ENCODE measurements at places on chromosomes 2 and 18.
A peak's percentile ranks its signal among the peaks of the same experiment; 100 is the strongest.

DNA sequence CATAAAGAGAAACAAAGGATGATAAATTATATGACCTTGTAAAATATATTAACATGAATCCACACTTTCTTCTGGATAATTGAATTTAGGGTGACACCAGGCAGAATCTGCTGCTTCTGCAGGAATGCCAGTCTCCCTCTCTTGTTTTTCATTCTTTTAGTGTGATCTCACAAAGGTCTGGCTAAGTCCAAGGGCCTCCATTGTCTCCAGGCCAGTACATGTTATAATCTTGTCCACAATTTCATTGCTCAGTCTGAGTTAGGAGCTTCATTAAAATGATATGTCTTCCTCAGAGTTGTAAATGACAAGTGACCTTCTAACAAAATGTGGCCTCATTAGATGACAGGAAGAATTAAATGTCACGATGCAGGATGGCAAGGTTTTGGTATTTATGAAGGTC lies 110.2 kb downstream of the APOB start:
- DNase-seq, result no peak

DNA sequence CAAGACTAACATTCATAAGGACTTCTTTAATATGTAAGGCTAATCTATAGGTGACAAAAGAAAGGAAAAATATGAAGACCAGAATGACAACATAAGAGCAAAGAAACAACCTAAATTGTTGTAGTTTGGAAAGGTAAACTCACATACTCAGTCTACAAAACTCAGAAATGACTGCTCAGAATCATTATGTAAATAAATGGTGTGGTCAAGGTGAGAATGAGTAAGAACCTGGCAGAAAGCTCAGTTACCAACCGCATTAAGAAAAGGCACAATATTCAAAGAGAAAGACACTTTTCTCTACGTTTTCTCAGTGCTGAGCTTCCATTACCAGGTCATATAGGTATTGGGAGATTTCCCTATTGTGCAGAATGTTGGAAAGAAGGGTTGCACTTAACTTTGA lies 15.8 kb downstream of the ATF2 start:
- no peak for DNase-seq

DNA sequence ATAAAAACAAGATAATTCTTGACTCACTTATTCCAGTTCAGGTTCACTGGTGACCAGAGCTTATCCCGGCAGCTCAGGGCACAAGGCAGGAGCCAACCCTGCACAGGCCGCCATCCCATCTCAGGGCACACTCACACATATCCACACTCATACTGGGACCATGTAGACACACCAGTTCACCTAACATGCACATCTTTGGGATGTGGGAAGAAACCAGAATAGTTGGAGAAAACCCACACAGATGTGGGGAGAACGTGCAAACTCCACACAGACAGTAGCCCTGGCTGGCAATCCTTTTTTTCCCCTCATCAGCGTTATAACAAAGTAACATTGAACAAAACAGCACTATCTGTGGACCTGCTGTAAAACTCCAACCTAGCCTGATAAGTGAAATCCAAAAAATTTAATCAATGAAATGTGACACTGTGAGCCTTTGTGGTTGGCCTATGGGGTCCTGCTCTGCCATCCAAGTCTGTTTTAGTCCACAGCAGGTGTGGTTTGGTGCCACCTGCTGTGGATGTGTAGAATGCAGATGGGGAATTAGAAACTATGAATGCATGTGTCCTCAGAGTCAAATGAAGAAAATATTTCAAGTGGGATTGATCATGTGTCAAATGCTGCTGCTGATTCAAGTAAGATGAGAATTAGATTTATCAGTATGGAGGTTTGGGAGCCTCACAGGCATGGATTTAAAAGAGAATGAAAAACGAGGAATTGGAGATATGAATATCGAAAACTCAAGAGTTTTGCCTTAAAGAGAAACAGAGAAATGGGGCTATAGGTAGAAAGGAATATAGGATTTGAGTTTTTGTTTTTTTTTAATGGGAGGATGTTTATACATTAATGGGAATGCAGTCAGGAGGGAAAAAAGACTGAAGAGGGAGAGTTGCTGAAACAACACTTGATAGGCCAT lies 47.0 kb downstream of the UGP2 start:
- peak; percentile 38 for DNase-seq

DNA sequence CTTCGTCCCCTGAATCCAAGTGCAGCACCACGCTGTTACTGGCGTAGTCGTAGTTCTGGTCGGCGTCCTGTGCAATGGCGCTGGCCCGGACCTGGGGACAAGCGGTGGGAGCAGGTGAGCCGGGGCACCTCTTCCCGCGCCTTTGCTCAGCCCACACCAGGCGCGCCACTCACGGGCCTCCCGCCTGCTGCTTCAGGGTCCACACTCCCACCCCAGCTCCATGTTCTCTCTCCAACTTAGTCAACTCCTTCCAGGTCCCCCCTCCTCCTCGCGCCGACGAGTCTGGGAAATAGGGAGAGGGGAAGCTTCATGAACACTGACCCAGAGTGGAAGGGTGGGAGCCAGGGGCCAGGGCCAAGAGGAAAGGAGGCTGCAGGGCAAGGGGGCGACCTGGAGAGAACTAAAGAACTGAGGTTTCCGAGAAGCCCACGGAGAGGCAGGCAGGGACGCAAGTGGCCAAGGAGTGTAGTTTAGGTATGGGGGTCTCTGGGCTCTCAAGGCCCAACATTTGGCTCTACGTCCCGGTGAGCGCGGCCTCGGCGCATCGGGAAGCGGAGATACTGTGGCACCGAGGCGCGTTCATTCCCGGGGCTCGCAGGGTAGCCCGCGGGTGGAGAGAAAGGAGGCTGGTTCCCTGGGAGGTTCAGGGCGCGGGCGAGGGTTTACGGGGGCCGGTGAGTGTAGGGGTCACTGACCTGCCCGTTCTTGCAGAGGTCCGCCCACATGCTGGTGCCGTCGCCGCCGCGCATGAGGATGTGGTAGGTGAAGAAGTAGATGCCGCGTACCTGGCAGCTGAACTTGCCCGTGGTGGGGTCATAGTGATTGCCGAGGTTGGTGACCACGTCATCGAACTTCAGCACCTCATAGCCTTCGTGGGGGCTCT lies 1.4 kb downstream of the C1QL2 start:
- no peak for DNase-seq

DNA sequence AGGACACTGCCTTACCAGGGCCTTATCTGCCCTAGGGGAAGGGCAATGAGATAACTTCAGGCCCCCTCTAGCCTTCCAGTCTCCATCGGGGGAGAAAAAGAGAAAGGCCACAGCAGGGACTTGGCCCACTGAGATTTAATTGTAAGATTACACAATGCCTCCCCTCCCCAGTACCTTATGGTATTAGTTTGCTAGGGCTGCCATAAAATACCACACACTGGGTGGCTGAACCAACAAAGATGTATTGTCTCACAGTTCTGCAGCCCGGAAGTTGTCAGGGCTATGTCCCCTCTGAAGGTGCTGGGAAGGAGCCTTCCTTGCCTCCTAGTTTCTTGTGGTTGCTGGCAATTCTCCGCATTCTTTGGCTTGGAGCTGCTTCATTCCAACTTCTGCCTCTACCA lies 34.8 kb upstream of the SPATA3 start:
- DNase-seq, result peak; percentile 89

DNA sequence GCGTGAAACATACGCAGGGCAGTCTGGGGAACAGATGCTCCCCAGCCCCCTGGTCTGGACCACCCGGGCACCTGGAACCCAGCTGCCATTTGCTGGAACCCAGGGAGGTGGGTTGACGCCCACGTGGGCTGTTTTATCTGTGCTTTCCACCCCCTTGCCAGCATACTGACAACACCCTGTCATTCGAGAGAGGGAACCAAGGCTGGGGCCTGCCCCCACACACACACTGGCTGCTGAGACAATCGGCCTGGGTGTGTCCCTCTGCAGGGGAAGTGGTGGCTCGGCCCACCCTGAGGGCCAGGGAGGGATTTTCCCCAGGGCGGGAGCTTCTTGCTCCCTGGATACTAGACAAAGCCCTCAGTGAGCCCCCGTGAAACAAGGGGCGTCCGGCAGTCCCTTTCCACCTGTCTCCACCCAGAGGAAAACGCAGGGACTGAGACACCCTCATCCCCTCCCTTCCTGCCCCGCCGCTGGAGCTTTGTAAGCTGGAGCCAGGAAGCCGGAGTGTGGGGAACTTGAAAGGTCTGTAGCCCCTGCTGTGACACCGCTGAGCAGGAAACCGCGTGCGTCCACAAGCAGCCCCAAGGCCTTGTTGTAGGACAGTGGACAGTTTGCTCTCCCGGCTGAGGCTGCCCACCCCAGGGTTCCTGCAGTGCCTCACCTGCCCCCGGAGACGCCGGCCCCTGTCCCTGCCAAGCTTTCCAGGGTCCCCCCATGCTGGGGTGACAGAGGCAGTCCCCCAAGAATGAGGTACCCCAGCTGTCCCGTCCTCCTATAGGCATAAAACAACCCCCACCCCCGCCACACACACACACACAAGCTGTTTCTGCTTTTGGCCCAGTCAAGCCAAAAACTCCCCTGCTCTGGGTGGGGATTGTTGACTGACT lies 14.1 kb upstream of the KLF11 start:
- DNase-seq, result no peak

GRCh38 chr2:189657867-189658266 lies 3.4 kb upstream of the ASNSD1 start:
- DNase-seq, result no peak

DNA sequence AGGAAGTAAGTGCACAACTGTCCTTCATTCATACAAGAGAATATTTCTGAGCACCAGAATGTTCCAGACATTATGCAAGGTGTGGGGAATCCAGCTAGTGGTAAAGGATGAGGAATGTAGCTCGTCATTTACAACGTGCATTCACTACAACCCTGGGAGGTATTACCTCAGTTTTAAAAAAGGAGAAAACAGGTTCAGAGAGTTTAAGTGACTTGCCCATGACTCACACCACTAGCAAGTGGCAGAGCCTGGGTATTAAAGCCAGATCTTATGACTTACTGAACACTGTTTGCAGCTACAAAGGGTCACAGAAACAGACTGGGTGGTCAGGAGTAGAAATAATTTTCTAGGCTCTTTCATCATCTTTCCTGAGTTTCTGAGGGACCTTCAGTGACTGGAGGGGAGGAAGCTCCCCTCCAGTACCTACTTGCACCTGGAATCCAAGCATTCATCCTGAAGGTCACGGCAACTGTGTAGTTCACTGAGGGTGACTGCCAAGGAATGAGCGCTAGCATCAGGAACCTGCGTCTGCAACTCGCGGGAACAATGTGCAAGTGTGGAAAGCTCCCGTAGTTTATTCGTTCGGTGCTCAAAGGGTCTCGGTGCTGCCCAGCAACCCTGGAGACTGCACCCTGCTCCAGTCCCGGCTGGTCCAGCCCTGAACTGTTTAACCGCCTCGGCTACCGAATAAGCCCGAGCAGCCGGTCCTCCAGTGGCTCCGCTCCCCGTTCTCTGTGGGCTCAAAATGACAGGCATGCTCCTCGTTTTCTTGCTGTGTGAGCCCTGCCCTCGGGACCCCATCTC lies 647 bp downstream of the CCDC121 start:
- DNase-seq, result peak; percentile 48

DNA sequence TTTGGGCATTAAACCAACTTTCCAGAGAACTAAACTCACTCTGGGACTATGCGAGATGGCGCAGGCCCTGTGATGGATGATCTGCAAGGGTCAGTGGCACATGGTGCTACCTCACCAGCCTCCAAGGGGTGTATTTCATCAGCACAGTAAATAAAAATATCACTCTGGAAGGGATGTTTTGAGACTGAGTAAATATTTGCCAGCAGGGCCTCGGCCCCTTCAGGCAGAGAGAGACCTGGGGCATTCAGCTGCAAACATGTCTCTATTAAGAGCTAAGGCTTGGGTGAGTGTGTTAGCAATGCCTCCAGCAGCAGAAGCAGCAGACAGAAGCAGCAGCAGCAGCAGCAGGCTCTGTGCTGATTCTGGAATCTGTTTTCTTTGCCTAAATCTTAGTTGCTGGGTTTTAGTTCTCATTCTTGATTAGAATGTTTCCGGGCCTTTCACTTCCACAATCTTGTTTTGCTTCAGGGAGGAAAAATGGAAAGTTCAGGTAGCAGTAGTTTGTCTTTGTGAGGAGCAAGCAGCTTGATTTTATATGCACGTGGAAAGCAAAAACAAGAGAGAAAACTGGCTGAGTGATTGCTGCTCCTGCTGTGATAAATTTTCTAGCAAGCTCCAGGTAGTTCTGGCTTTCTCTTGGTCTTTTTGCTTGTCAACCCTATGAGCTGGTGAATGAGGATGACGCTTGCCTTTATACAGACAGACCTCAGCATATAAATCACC lies 18.6 kb downstream of the ADCYAP1 start:
- DNase-seq, result no peak

GRCh38 chr2:111201214-111201613 lies 80.5 kb downstream of the BCL2L11 start:
- DNase-seq, result no peak

DNA sequence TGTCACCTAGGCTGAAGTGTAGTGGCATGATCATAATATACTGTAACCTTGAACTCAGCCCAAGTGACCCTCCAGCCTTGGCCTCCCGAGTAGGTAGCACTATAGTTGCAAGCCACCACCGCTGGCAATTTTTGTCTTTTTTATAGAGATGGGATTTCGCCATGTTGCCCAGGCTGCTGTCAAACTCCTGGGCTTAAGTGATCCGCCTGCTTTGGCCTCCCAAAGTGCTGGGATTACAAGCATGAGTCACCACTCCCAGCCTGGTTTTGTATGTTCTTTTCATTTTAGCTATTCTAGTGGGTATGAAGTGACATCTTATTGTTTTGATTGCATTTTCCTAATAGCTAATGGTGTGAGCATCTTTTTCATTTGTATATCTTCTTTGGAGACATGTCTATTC lies 11.3 kb upstream of the EXOC6B start:
- peak; percentile 20 for DNase-seq

- peak; percentile 82 for DNase-seq
Measured at GRCh38 chr2:172103471-172104272, 972 bp upstream of the DLX2 start.

GRCh38 chr18:39845106-39845505 lies 2109.9 kb upstream of the PIK3C3 start:
- DNase-seq, result no peak

DNA sequence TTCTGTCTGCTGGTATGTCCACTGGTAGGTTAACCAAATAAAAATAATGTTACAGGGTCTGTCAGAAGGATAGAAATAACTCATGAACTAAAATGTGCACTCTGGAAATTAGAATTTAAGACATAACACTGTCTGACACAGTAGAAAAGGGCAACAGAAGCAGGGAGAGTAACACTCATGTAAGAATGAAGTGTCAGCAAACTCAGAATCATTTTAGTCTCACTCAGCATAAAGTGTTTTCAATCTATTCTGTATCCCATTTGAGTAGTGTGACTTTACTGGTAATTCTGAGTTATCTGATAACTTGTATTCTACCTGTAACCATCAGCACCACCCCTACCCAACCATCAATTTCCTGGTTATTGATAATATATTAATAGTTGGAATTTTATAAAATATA lies 68.3 kb downstream of the PIAS2 start:
- DNase-seq, result no peak

GRCh38 chr2:9937968-9938367 lies 13.5 kb upstream of the GRHL1 start:
- DNase-seq, result no peak

- no peak for DNase-seq
Measured at GRCh38 chr2:200051611-200051945, 96.2 kb downstream of the MAIP1 start.

- DNase-seq, result no peak
Measured at GRCh38 chr2:2805263-2805662, 474.2 kb upstream of the MYT1L start.

Measured in H4 (cell line).